ENCODE measurements at places on chromosomes 12 and 14. TPM values are rescaled to one million over a fixed set of nuclear protein-coding genes. Genes with fewer than 3 reads are reported as not detected.

The HSPB8 gene
- 58.4 TPM for total RNA-seq

The ERG28 gene
- 9.6 TPM for total RNA-seq

The SDR39U1 gene
- 43.2 TPM for total RNA-seq

The INSM2 gene
- total RNA-seq = 0.98 TPM

GRCh38 chr12:2168808-2169207 is 116.0 kb downstream of the CACNA1C start:
- DNase-seq = no peak
- H3K27ac ChIP-seq = no peak overlapping the region
- H3K4me1 ChIP-seq = peaks cover 28% of the 10 kb centered on the region

GRCh38 chr14:37047226-37047625 is 125.2 kb downstream of the SLC25A21 start:
- H3K36me3 ChIP-seq = no peaks in the 10 kb centered on the region
- no peak for DNase-seq
- no peaks in the 10 kb centered on the region for H3K27me3 ChIP-seq
- H3K27ac ChIP-seq = no peak overlapping the region
- no peak overlapping the region for H3K4me3 ChIP-seq
- peaks cover 12% of the 10 kb centered on the region for H3K4me1 ChIP-seq

GRCh38 chr12:115370650-115371049 is 686.7 kb upstream of the TBX3 start:
- H3K4me1 ChIP-seq = peaks cover 12% of the 10 kb centered on the region
- no peak overlapping the region for H3K4me3 ChIP-seq
- H3K27me3 ChIP-seq = no peaks in the 10 kb centered on the region

DNA sequence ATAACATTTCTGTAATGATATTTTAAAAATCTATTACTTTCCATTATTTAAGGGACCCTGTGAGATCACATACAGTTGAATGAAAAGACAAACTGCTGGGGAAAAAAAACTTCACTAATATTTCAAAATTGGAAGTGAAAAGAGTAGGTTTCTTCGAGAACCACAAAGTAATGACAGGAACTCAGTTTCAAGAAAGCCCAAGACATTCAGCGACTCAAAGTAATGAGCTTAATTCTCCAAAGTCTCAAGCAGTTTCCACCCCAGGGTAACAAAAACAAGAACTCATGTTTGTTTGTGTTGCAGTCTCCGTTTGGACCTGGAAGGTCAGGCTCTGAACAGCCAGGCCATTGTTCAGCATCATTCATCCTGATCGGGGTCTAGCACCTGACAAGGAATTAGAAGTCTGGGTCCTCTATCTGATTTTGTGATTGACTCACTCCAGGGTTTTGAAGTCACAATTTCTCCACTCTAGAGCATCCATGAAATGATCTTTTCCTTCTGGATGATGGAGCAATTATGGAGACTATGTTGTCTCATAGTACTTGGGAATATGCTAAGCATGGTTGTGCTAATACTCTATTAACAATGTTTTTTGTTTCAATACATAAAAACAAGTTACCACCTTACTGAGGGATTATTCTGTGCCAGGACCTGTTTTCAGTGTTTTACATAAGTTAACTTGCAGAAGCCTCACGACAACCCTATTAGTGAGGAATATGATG is 126.9 kb downstream of the SLC25A21 start:
- no peak overlapping the region for H3K4me3 ChIP-seq
- no peaks in the 10 kb centered on the region for H3K27me3 ChIP-seq
- no peak for DNase-seq
- H3K36me3 ChIP-seq = no peaks in the 10 kb centered on the region
- no peak overlapping the region for H3K27ac ChIP-seq

DNA sequence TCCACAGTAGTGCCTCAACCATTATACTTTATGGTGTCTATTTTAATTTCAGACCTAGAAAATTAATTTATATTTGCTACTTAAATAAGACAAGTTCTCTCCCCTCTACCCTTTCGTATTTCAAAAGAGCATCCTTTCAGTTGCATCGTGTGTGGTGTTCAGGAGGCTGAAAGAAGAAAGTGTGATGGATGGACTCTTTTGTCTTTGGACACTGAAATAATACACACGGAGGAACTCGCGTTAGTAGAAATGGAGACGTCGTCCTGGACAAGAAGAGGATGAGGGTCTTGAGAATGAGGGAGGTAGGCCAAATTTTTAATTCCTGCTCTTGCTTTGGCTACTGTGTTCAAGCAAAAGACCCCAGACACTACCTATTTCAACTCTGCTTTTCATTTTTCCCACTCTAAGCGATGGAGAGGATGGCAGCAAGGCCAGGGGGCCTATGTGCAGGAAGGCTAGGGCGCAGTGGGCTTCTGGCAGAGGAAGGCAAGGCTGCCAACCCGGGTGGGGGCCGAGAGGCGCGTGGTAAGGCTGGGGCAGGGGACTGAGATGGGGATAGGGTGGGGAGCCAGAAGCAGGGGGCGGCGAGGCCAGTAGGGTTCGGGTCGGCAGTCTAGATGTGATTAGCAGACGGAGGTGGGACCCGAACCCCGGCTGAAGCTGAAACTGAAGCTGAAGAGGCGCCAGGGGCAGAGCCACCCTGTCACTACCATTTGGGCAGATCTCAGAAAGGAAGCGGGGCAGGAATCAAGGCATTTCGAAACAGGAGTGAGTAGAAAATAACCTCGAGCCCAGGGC is 722 bp downstream of the TMED8 start:
- H3K27ac ChIP-seq = peak overlapping the region; percentile 78
- H3K4me3 ChIP-seq = peak overlapping the region; percentile 60
- DNase-seq = no peak
- H3K4me1 ChIP-seq = peaks cover 21% of the 10 kb centered on the region
- no peaks in the 10 kb centered on the region for H3K27me3 ChIP-seq
- no peaks in the 10 kb centered on the region for H3K36me3 ChIP-seq

- no peaks in the 10 kb centered on the region for H3K27me3 ChIP-seq
- peak overlapping the region; percentile 49 for H3K27ac ChIP-seq
- DNase-seq = no peak
- H3K4me3 ChIP-seq = no peak overlapping the region
- peaks cover 89% of the 10 kb centered on the region for H3K4me1 ChIP-seq
Observed at GRCh38 chr14:50523271-50524041, 8.9 kb downstream of the MAP4K5 start.

- no peak overlapping the region for H3K4me3 ChIP-seq
- H3K4me1 ChIP-seq = peaks cover 12% of the 10 kb centered on the region
- no peak overlapping the region for H3K27ac ChIP-seq
- H3K36me3 ChIP-seq = no peaks in the 10 kb centered on the region
- DNase-seq = no peak
Observed at GRCh38 chr12:64635356-64635998, 25.2 kb downstream of the RASSF3 start.

DNA sequence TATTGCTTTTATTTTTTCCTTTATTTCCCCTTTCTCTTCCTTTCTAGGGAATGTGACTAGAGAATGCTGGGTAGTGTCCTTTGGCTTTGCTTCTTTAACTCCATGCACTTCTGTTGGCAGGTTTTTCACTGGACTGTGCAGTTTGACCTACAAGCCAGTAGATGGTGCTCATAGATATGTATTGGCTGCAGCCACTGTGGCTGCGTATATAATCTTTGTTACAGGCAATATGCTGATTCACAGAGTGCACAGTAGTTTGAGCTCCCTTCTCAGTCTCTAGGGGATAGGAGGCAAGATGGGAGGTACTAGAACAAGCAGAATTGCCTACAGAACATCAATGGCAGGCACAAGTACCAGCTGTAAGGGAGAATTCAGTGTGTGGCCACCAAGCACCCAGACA is 503.5 kb downstream of the LRFN5 start:
- no peaks in the 10 kb centered on the region for H3K27me3 ChIP-seq
- DNase-seq = no peak
- no peaks in the 10 kb centered on the region for H3K36me3 ChIP-seq

- no peak for DNase-seq
- no peak overlapping the region for H3K4me3 ChIP-seq
- H3K36me3 ChIP-seq = no peaks in the 10 kb centered on the region
Observed at GRCh38 chr12:95700316-95700785, 90.2 kb downstream of the NTN4 start.

DNA sequence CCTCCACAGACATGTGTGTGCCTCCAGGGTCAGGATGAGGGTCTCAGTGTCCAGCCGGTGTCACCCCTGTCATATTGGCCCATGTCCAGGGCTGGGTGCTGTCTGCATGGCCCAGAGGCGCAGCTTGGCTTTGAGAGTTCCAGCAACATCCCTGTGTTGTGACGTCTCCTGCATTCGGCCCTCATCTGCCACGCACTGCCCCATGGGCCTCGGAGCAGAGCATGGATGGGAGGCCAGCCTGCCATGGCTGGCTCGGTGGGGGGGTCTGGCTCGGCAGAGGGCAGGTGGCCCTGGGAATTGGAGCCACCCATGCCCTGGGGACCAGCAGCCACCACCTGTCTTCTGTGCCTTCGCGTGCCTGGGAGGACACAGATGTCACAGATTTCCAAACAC is 10.8 kb upstream of the TEX22 start:
- no peak for DNase-seq
- no peaks in the 10 kb centered on the region for H3K27me3 ChIP-seq
- no peak overlapping the region for H3K4me3 ChIP-seq
- H3K36me3 ChIP-seq = peaks cover 28% of the 10 kb centered on the region

DNA sequence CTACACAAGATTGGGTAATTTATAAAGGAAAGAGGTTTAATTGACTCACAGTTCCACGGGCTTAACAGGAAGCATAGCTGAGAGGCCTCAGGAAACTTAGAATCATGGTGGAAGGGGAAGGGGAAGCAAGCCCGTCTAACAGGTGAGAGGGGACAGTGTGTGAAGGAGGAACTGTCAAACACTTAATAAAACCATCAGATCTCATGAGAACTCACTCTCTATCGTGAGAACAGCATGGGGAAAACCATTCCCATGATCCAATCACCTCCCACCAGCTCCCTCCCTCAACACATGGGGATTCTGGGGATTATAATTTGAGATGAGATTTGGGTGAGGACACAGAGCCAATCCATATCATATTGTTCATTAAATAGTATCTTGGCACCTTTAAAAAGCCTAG is 56.1 kb downstream of the EPS8 start:
- peak overlapping the region; percentile 2 for H3K27ac ChIP-seq
- no peak for DNase-seq
- H3K27me3 ChIP-seq = no peaks in the 10 kb centered on the region

DNA sequence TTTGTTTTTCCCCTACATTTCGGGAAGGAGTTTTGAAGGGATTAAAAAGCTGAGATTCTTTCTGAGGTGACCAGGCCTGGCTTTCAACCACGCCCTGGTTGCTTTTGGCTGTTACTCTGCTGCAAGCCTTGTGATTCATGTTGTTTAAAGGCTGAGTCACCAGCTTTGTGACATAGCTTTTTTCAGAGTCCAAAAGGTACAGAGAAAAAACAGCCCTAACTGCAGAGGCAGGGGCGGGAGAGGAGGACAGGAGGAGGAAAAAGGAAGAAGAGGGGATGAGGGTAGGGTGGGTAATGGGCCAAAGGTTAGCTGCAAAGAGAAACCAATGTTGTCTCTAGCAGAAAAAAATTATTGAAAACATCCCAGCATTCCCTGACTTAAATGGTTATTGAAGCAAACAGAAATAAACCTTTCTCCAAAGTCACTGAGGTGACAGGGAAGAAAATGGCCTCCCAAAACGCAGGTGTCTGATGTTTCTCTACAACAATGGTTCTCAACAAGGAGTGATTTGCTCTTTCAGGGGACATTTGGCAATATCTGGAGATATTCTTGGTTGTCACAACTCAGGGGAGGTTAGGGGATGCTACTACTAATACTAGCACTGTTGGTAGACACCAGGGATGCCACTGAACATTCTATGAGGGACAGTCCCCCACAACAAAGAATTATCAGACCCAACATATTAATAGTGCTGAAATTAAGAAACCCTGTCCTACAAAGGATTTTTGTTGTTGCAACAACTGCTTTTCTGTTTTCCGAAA is 2.1 kb upstream of the UBC start:
- H3K4me3 ChIP-seq = peak overlapping the region; percentile 78
- no peaks in the 10 kb centered on the region for H3K27me3 ChIP-seq
- no peaks in the 10 kb centered on the region for H3K36me3 ChIP-seq
- H3K4me1 ChIP-seq = peaks cover 67% of the 10 kb centered on the region
- no peak for DNase-seq

Measured in vagina (tissue), 2 donors.